ENCODE measurements at places on chromosomes 7 and 10.

GRCh38 chr7:14630048-14630447 is 272.5 kb downstream of the DGKB start:
- no peak for DNase-seq

- no peak for DNase-seq
Measured at GRCh38 chr7:36148422-36149065, 4.5 kb upstream of the EEPD1 start.

DNA sequence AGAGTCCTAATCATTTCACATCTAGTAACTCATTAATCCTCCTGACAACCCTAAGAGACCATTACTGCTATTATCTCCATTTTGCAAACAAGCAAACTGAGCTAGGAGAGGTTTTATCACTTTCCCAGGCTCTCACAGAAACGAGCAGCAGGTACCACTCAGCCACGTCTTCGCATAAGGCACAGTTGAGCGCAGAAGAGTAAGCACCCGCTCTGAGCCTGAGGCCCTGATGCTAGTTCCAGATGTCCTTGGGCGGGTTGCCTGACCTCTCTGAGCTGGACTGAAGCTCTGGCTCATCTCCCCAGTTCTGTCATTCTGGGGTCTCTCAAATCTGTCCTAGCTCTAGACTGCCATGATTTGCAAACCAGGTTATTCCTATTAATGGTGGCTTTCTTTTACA is 72.6 kb upstream of the FRMD4A start:
- no peak for DNase-seq

DNA sequence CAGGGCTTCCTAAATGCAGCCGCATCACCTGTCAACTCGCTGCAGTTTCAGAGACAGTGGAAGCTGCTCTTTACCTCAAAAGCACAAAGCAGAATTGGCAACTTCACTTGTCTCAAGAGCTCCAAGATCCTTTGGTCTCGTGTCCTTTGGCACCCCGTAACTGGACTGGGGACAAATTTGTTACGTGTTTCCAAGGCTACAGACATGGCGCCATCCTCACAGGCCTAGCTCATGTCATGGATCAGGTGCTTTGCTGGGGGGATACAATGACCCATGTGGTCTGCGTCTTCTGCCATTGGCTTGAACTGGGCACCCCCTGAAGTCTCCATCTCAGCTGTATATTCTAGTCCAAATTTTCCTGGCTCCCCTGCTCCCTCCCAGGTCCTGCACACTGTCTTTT is 48.6 kb downstream of the CHST3 start:
- no peak for DNase-seq
